Hair follicle dermal papilla cell (primary cell): ENCODE measurements at places on chromosomes 2 and 18. TPM values are rescaled to one million over a fixed set of nuclear protein-coding genes. Genes with fewer than 3 reads are reported as not detected.

PIEZO2 gene
- 49.3 and 57.1 TPM in 2 replicates for total RNA-seq

ALPG gene
- not detected in 2 replicates for total RNA-seq

ADRA2B gene
- 0.12 TPM in 1 of 2 replicates, not detected in the other for total RNA-seq

VWC2L gene
- under 0.01 TPM in 1 of 2 replicates, not detected in the other for total RNA-seq

GRHL1 gene
- 0.36 and 0.65 TPM in 2 replicates for total RNA-seq

CCDC195 gene
- total RNA-seq: not detected in 2 replicates

LIMS2 gene
- total RNA-seq: 11.2 and 16.2 TPM in 2 replicates

B3GNT7 gene
- 0.12 and 0.65 TPM in 2 replicates for total RNA-seq

DSG4 gene
- total RNA-seq: not detected in 2 replicates

WNT10A gene
- total RNA-seq: under 0.01 TPM in 1 of 2 replicates, not detected in the other

MAPRE3 gene
- 3.4 and 6.0 TPM in 2 replicates for total RNA-seq

ARHGEF4 gene
- total RNA-seq: 2.4 and 5.5 TPM in 2 replicates

EFHD1 gene
- 1.1 and 1.9 TPM in 2 replicates for total RNA-seq

NTSR2 gene
- not detected in 2 replicates for total RNA-seq

BOD1L2 gene
- not detected in 2 replicates for total RNA-seq

C2orf80 gene
- total RNA-seq: not detected in 2 replicates

GTF2A1L gene
- 1.2 and 1.3 TPM in 2 replicates for total RNA-seq

HES6 gene
- total RNA-seq: 1.5 and 2.1 TPM in 2 replicates

SATB2 gene
- 22.1 and 31.0 TPM in 2 replicates for total RNA-seq

DTNA gene
- 7.5 and 8.7 TPM in 2 replicates for total RNA-seq

KDM3A gene
- 28.7 and 48.0 TPM in 2 replicates for total RNA-seq
